ENCODE measurements at places on chromosomes 3 and 15. TPM values are rescaled to one million over a fixed set of nuclear protein-coding genes. Genes with fewer than 3 reads are reported as not detected.

- H3K4me1 ChIP-seq = peaks cover 27% of the 10 kb centered on the region
- H3K27me3 ChIP-seq = no peaks in the 10 kb centered on the region
- no peak overlapping the region for H3K4me3 ChIP-seq
These were observed 19.5 kb downstream of the TMOD2 start for GRCh38 chr15:51770902-51771301.

- H3K27me3 ChIP-seq = no peaks in the 10 kb centered on the region
- H3K27ac ChIP-seq = no peak overlapping the region
- DNase-seq = no peak
- H3K4me1 ChIP-seq = peaks cover 4% of the 10 kb centered on the region
- no peaks in the 10 kb centered on the region for H3K36me3 ChIP-seq
These were observed 263.9 kb upstream of the TGFBR2 start for GRCh38 chr3:30342318-30343060.

Gene RLBP1
- 6.3 TPM for total RNA-seq

Gene MYL3
- not detected for total RNA-seq

Gene PRRT3
- total RNA-seq = 5.7 TPM

Gene PSTPIP1
- total RNA-seq = 1.5 TPM
